ENCODE measurements at places on chromosomes 12 and 14.

DNA sequence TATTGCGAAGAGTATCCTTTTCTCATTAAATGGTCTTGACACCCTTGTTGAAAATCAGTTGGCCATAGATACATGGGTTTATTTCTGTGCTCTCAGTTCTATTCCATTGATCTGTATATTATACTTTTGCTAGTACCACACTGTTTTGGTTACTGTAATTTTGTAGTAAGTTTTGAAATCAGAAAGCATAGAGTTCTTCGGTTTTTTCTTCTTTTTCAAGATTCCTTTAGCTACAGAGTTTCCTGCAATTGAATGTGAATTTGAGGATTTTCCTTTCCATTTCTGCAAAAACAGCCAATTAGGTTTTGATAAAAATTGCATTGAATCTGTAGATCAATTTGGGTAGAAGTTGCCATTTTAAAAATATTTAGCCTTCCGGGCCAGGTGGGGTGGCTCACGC lies 60.2 kb downstream of the ARHGAP5 start:
- no peak for DNase-seq

- no peak for DNase-seq
Measured at GRCh38 chr12:71730936-71731335, 23.7 kb upstream of the RAB21 start.

GRCh38 chr12:46787496-46788055 lies 38.2 kb downstream of the SLC38A4 start:
- DNase-seq, result no peak

DNA sequence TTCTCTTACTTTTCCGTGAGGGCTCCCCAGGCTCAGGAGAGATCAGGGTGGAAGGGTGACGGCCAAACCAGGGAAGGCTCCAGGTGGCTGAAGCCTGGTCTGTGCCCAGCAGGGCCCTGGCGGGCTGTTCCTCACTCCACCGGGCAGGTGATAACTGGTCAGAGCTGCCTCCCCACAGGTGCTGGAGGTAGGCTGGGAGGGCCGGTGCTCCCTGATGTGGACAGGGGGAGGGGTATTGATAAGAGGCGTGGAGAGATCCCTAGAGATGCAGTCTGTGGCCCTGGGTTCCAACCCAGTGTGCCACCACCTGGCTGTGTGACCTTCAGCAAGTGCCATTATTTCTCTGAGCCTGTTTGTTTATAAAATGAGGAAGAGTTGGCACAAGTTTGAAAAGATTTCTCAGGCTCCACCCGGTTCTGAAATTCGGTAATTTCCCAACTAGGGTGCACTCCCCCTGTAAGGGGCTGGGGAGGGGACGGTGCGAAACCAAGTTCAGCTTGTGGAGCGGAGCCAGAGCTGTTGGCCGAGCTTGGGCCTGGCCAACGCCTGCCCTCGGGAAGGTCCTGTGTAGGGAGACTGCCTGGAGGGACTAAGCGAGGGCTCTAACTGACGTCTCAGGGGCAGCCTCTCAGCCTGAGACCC lies 1.0 kb upstream of the NR4A1 start:
- DNase-seq, result peak; percentile 80

DNA sequence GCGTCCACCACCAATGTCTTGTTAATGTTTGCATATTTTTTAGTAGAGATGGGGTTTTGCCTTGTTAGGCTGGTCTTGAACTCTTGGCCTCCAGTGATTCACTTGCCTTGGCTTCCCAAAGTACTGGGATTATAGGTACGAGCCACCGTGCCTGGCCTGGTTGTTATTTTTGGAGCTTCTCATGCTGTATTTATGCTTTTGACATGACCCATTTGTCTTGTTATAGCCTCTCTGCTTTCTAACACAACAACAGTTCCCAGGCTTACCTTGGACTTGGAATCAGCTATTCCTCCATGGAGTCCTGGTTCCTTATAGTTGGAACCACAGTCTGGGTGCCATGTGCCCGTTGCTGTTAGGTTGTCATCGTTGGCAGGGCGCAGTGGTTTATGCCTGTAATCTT lies 29.7 kb downstream of the ZNF410 start:
- no peak for DNase-seq

DNA sequence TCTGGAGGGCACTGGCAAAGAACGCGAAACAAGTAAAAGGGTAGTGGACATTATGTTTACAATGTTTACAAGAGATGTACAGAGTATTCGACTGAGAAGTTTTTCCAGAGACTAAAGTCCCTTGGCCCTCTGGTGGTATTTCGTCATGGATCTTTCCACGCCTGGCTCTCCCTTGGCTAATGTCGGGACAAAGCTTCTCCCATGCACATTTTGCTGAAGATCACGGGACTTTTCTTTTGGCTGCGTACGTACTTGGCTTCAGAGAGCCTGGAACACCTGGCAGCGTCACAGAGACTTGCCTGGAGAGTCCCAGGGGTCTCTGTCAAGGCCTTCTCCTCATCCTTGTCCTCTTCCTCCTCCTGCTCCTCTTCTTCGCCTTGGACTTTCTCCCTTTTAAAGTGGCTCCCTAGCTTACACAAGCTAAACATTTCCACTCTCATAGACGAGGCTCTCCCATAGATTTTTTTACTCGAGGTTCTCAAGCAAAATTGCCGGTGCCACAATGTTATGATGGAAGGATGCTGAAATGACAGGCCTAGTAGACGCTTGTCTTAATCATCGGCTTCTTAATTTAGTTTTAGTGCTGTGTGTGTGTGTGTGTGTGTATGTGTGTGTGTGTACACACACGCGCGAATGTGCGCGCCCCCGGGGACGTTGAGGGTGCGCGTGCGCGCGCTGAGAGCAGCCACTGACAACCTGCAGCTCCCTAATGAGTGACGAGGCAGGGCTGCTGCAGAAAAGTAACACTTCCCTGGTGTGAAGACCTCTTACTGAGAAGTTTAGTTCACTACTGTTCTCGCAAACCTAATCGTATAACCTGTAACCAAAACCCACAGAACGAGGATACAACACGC lies 4.9 kb upstream of the FOXG1 start:
- DNase-seq, result no peak

GRCh38 chr14:24673534-24674203 lies 39.7 kb upstream of the GZMB start:
- peak; percentile 75 for DNase-seq

DNA sequence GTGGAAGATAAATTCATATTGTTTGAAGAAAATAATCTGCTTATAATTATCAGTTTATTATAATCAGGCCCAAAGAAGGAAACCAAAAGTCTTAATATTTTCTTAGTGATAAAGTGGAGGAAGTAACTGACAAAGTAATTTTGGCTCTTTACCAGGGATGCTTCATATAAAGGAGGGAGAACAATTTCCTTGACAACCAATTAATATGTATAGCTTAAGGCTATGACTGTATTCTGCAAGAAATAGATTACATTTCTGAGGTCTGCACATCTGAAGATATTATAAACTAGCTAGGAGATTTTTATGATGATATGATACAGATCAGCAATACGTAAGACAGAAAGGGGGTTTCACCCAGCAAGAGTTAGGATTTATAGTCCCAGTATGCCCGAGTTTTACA lies 90.8 kb downstream of the BICD1 start:
- no peak for DNase-seq

DNA sequence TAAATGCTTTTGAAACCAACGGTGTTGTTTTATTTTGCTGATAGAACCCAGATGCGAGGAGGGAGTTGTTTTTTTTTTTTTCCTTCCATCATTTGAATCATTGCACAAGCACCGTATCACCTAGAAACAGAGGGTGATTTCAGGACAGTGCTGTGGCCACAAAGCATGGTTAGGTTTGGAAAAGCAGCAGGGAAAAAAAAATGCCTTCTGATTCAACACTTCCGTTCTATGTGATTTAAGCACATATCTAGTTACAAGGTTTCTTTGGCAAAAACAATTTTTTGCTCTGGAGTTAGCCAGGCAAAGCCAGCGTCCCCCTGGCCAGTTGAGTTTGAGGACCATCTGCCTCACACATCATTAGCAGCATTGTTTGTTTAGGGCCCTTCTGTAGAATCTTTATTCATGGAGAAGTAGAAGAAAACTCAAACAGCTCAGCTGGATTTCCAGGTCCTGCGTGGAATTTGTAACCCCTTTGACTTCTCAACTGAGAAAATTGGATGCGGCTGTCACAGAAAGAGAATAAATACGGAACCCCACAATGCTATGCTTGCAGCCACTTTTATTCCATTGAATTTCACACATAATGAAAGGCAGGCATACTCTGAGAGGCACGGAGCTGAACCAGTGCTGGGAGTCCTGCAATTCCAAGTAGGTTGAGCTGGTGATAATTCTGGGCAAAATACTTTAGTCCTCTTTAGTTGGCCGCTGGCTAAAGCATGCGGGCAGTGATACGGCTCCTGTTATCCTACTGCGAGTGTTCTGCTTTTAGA lies 17.0 kb upstream of the WNT5B start:
- DNase-seq, result no peak

- no peak for DNase-seq
Measured at GRCh38 chr12:123073292-123073691, 77.6 kb downstream of the PITPNM2 start.

DNA sequence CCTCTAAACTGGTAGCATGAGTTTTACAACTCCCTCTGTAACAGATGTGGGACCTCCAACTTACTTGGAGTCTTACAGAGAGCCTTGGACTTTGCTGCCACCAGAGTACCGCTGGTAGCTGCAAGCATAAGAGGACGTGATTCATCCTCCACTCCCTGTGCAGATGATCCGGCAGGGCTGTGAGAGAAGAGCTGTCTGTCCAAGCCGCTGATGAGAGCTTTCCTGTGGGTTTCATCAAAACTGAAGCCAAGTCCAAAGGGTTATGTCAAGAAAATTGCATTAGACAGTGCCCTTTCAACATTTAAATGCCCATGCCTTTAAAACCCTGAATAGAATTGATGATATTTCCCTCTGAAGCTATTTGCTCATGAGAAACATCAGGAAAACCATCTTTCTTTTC lies 85.8 kb downstream of the LLPH start:
- DNase-seq, result no peak

DNA sequence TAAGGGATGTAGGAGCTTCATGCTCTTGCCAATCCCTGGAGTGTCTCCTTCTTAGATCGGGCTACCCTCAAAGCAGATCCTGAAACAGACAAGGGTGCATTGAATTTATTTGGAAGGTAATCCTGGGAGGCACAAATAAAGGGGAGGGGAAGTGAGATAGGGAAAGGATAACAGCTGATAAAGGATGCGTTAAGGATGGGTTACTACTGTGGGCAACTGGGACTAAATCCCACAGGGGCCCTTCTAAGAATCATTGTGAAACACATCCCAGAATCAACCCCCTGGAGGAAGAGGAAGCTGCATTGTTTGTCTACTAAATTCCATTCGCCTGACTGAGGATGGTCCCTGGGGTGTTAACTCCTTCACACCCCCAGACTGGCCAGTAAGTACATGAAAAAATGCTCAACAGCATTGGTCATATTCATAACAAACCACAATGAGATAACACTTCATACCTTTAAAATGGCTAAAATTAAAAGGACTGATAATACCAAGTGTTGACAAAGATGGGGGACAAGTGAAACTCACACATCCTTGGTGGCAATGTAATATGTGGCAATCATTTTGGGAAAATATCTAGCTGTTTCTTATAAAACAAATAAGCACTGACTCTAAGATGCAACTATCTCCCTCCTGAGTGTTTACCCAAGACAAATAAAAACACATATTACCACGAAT lies 37.0 kb upstream of the CMKLR1 start:
- DNase-seq, result no peak

GRCh38 chr14:66311990-66312389 lies 174.2 kb upstream of the CCDC196 start:
- DNase-seq, result no peak

DNA sequence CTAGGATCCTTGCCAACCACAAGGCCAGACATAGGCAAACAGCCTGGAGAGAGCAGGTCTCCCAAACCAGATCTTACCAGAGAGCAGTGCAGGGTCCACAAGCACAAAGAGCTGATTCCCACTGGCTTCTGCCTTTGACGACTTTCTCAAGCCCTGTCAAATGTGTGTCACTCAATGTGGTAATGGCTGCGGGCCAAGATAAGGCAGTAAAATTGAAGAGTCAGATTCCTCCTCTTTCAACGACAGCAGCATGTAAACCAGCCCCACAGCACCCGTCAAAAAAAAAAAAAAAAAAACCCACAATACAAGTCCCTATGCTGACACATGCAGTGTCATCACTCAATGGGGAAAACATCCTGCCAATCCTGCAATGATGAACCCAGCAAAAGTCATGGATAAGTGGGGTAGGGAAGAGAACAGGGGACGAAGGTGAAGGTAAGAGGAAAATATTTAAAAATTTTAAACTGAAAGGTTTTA lies at the start of gene STON2:
Gene STON2, minus strand, starts transcription at position 123 of the 477 bp plus-strand sequence. CDS start 1,942 bp downstream, outside the sequence.
- DNase-seq, result peak; percentile 41

DNA sequence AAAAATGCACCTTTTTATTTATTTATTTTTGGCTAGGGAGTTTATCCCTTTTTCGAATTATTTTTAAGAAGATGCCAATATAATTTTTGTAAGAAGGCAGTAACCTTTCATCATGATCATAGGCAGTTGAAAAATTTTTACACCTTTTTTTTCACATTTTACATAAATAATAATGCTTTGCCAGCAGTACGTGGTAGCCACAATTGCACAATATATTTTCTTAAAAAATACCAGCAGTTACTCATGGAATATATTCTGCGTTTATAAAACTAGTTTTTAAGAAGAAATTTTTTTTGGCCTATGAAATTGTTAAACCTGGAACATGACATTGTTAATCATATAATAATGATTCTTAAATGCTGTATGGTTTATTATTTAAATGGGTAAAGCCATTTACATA lies 14.9 kb upstream of the SNAPC1 start:
- DNase-seq, result no peak

DNA sequence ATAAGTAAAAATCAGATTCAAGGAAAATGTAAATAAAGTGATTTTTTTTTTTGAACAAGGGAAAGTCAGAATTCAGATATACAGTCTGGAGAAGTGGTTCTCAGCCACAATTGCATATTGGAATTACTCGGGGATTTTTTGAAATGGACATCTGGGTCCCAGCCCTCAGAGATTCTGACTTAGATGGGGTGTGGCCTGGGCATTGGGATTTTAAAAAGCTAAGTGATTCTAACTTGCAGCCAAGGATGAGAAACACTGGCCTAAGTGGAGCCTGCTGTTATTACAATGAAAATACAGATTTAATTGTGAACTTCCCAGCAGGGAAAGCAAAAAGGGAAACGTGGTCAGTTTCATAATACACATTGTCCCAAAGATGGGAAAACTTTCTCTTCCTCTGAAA lies 273.8 kb downstream of the TTC8 start:
- no peak for DNase-seq

DNA sequence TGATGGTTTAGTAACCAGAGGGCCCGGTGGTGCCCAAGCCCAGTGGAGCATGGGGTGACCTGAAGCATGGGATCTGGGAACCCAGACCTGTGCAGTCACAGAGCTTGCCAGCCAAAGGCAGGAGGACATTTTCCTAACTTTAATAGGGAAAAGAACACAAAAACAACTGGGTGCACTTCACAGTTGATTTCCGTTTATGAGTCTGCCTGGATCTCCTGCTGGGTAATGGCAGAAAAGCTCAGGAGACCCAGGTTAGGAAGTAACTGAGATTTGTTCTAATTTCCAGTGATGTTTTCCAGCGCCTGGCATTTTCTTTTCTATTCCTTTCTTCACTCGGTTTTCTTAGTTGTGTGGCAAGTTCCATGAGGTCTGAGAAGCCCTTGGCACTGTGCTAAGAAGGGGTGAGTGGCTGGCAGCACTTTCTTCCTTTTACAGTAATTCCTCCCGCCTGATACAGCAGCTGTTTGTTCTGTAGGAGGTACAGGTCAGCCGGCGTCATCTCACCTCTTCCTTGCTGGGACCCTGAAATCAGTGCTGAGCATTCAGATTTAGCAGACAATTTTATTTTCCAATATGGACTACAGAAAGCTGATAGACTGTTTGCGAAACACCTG lies 5.1 kb downstream of the CACNA1C start:
- DNase-seq, result no peak
